Activated gamma-delta T cell treated with anti-CD3 and anti-CD28 coated beads, Interleukin-2, amount 50 U/mL, for 16 hours (primary cell): ENCODE measurements at places on chromosomes 3 and 15.

GRCh38 chr3:65924762-65925161, 114.0 kb downstream of the MAGI1 start:
- no peak for DNase-seq

GRCh38 chr15:96346409-96346970, 16.0 kb downstream of the NR2F2 start:
- no peak for DNase-seq

DNA sequence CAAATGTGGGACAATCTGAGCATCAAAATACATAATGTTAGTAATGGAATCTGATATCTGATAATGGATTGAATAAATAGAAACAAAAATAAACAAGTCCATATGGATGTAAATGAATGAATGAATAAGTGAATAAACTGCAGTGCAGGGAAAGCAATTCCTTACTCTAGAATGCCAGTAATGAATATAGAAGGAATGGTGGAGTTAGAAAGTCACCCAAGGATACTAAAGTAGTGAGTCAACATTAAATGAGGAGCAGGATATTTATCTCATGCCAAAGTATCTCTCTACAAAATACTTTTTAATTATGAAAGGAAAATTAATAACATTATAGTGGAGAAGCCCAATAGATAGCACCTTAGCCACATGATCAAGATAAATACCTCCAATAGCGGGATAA, 300.3 kb downstream of the FEZF2 start:
- DNase-seq: no peak

DNA sequence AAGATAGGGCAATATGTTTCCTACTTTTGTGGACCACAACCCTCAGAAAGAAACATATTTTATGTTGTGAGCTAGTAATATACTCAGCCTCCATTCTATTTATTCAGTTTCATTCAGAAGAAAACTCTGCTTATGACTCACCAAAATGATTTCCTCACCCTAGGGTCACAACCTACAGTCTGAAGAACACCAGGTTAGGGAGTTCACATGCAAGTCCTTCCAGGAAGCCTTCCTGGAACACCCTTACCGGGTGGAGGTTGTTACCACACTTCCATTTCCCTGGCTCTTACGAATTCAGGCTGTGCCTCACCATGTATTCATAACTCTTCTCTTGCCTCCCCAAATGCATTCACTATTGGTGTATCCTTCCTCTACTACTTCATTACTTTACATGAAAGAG, 228.0 kb upstream of the ADAMTS9 start:
- DNase-seq: no peak

DNA sequence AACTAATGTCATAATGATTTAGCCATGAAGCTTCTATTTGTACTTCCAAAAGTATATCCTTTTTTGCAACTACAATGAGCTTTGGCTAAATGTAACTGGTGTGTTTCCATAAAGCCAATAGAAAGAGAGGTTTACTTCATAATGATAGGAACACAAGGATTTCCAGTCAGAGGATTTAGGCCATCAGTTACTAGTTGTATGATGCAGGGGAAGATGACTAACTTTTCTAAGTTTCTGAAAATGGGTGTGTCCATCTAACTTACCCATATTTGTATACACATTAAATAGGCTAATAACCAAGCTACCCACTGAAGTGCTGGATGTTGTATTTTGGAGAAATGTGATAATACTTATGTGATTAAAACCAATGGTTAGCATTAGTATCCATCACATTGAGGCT, 55.7 kb downstream of the SLC4A7 start:
- no peak for DNase-seq

- DNase-seq: no peak
Measured at GRCh38 chr3:66812136-66812535, 186.0 kb upstream of the KBTBD8 start.

- peak; percentile 3 for DNase-seq
Measured at GRCh38 chr15:39756806-39757522, 25.7 kb downstream of the FSIP1 start.

GRCh38 chr3:142651711-142652110, 55.5 kb downstream of the PLS1 start:
- no peak for DNase-seq

DNA sequence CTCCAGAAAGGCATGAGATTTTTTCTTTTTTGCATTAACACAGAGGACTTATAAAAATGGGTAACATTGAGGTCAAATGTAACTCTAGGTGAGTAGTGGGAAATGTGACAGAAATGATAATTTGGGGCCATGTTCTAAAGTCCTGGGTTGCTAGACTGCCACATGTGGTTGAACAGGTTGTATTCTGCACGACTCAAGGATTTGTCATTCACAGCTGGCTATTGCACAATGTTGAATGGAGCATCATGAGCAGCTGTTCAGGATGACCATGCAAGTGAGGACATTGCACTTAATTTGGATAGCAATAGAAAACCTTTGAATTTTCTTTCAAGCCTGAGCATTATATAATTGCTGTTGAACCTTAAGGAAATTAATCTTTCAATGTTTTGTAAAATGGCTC, 396.6 kb downstream of the NAALADL2 start:
- no peak for DNase-seq

DNA sequence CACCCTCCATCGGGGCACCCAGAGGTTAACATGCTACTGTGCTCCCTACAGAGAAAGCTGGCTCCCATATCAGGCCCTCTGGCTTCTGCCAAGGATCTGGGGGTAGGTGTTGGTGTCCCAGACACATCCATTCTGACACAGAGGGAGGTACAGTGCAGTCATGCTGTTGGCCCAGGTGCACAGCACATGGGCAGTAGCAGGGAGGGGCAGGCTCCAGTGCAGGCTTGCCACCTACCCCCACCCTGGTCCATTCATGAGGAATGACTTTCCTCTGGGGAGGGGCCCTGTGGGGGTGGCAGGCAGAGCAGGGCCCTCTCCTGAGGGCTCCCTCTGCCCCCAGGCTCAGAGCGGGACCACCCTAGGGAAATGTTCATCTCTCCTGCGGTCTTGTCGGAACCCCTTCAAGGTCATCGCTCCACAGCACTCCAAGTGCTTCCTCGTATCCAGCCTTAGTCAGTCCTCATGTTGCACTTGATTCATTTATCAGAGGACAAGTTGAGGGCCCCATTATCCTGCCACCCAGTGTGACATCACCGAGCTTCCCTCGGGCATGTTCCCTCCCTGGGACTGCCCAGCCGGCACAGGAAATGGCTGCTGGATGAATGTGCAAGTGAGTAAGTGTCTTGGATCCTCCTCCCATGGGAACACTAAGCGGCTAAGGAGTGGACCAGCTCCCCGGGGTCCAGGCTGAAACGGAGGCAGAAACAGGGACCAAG, 10.0 kb downstream of the DUSP7 start:
- DNase-seq: no peak

GRCh38 chr3:20110826-20111225, 70.6 kb downstream of the KAT2B start:
- no peak for DNase-seq

- no peak for DNase-seq
Measured at GRCh38 chr3:186990878-186991308, 60.6 kb downstream of the ST6GAL1 start.

DNA sequence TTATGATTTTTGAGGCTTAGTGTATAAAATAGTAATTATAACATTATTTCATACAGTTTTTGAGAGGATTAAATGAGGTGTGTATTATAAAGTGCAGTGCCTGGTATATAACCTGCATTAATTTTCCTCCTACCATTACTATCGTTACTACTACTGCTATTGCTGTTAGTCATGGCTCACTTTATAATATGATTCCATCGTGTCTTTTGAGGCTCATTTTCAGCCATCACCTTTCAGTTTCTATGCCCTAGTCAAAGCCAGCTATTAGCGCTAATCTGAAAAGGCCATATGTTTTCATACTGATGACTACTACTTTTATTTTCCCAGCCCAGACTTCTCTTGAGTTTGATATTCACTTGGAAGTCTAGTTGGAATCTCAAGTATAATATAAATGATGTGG, 5.5 kb downstream of the MEF2A start:
- DNase-seq: no peak

DNA sequence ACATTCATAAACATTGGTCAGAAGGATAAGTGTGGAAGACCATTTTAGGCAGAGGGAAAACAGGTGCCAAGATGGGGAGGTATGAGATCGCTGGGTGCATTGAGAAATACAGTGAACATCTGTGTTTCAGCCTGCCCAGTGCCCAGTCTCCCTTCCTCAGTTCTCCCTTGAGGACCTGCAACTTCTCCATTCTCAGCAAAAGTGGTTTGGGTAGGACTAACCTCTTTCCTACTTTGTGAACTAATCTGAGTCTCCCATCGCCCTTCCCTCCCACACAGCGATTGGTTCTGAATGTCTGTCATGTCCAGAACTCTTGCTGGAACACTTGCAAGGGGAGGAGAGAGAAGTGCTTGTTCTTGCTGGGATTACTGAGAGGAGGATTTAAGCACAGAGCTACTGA, 10.9 kb upstream of the CCNL1 start:
- no peak for DNase-seq

- no peak for DNase-seq
Measured at GRCh38 chr3:193830791-193831191, 237.8 kb downstream of the OPA1 start.

DNA sequence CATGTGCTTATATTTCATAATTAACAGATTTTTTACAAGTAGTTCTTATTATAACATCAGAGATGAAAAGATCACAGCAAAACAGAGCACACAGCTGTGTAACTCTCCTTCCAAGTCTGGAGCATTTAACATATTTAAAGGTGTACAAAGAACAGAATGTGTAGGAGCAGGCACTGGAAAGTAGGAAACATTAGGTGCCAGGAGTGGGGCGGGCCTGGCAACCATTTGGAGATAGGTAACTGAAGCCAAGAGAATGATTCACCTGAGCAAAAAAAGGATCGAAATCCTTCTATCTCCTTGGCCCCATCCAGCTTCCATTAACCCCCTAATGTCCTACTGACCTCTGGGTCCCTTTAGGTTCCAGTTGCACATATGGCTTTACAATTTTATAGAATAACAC, 2.3 kb upstream of the MYH15 start:
- DNase-seq: no peak

DNA sequence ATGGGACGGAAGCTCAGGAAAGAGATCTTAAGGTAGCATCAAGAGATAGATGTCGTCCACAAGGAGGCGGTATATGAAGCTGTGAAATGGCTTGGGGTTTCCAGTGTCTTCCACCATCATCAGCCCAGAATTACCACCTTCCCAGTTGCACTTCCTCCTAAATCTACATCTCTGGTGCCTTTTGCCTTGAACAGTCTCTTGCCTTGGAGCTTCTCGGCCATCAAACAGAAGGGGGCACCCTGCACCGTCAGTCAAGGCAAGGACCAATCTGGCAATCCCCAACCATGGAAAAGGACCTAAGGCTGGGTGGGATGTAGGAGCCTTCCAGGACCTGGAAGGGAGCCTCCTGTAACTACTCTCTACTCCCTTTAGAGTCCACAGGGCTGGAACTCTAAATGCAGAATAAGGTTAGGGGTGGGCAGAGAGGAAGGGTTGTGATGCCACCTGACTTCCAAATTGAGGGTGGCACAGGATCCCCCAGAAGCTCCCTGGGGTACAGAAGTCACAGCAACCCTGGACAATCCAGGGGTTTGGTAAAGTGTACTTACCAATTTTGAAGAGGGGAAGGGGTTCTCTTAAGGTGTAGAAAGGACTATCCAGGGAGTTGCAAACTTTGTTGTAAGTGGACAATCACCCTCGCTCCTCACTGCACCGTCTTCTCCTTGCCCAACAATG, 1.0 kb upstream of the RYR3 start:
- no peak for DNase-seq

- DNase-seq: no peak
Measured at GRCh38 chr3:141272906-141273662, 41.5 kb downstream of the PXYLP1 start.

- DNase-seq: no peak
Measured at GRCh38 chr3:14262212-14262611, 83.6 kb downstream of the LSM3 start.

- DNase-seq: no peak
Measured at GRCh38 chr15:60648928-60649679, 170.2 kb upstream of the ICE2 start.

GRCh38 chr15:101542306-101543025, 53.0 kb upstream of the PCSK6 start:
- no peak for DNase-seq

- DNase-seq: no peak
Measured at GRCh38 chr3:122080207-122080587, 25.0 kb downstream of the CD86 start.

DNA sequence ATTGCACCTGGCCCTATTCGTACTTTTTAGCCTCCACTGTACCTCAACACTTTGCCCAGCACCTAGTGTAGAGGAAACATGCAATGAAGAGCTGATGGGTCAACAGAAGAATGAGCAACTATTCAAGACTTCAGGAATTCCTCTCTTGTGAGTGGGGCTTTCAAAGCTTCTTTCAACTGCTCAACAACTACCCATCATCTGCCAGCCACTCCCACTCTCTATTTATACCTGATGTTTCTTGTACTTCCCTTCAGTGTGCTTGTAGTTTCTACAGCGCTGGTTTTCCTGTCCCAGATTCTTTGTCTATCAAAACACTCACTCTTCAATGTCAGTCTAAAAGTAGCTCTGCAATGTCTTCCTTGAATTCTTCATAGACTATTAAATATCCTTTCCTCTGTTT, 168.3 kb upstream of the LPP start:
- no peak for DNase-seq

DNA sequence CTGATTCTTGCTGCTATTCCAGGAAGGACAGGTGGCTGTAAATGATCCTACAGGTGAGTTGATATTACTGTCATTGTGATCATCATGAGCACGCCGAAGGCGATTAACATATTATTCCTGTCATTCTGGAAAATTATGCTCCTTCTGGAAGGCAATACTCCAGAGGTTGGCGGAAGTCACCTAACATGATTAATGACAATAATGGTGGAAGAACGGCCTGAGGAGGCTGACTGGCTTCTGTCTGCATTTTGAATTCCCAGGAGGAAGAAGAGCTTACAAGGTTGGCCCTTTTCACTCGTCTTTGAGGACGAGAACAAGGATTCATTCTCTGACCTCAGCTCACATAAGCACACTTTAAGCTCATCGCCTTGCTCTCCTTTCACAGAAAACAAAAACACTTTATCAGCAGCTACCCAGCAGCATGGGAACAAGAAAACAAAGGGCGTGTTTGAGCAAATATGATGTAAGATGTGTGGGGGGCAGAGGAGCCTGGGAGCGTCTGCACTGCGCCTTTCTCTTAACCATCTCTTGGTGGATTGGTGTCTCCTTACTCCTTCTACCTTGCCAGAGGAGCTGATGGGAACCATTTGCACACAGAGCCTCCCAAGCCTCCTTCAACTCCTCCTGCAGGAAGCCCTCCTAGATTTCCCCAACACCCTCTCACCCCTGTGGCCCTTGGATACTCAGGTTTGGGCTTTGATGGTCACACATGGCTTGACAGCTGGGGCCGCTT, 23.0 kb downstream of the ACSBG1 start:
- DNase-seq: no peak

- no peak for DNase-seq
Measured at GRCh38 chr15:28936481-28936881, 50.7 kb downstream of the APBA2 start.

DNA sequence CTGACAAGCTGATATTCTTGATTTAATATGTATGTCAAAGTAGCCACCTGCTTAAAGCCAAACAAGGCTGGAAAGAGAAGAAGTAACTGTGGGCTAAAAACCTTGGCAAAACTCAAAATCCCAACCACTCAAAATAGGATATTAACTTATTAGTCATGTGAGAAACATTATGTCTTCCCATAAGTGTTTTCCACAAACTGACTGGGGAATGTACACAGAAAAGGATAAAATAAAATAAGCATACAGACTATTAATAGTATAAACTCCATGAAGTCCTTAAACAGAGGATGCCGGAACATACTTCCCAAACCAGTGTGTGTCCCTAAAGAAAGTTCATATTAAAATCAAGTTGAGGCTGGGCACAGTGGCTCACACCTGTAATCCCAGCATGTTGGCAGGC, 263.7 kb upstream of the THBS1 start:
- no peak for DNase-seq

GRCh38 chr3:25177041-25177440, 251.0 kb upstream of the RARB start:
- DNase-seq: no peak
